ENCODE measurements at places on chromosomes 3 and 15. TPM values are rescaled to one million over a fixed set of nuclear protein-coding genes. Genes with fewer than 3 reads are reported as not detected.

Gene LPP
- 36.4 TPM for total RNA-seq

Gene HESX1
- 0.94 TPM for total RNA-seq

Gene CADM2
- not detected for total RNA-seq

Gene IGSF11
- total RNA-seq, result not detected

Data from mammary microvascular endothelial cell (primary cell).